ENCODE measurements at places on chromosomes 16 and 17.

GRCh38 chr17:17681744-17682292, 560 bp downstream of the RAI1 start:
- DNase-seq, result peak; percentile 69

GRCh38 chr16:54143934-54144571, 142.5 kb downstream of the IRX3 start:
- DNase-seq, result no peak

- DNase-seq, result no peak
Observed at GRCh38 chr16:29806099-29806579, at the start of gene MAZ. MAZ (plus strand) TSS chr16:29806529; CDS start chr16:29806702, 173 bp downstream.

GRCh38 chr16:81693744-81694303, 85.3 kb upstream of the PLCG2 start:
- DNase-seq, result no peak

GRCh38 chr17:30300818-30301217, 9.1 kb upstream of the BLMH start:
- DNase-seq, result no peak

GRCh38 chr17:48351911-48352332, 78.1 kb downstream of the SKAP1 start:
- peak; percentile 67 for DNase-seq

GRCh38 chr16:87687126-87687910, 78.5 kb downstream of the KLHDC4 start:
- no peak for DNase-seq

DNA sequence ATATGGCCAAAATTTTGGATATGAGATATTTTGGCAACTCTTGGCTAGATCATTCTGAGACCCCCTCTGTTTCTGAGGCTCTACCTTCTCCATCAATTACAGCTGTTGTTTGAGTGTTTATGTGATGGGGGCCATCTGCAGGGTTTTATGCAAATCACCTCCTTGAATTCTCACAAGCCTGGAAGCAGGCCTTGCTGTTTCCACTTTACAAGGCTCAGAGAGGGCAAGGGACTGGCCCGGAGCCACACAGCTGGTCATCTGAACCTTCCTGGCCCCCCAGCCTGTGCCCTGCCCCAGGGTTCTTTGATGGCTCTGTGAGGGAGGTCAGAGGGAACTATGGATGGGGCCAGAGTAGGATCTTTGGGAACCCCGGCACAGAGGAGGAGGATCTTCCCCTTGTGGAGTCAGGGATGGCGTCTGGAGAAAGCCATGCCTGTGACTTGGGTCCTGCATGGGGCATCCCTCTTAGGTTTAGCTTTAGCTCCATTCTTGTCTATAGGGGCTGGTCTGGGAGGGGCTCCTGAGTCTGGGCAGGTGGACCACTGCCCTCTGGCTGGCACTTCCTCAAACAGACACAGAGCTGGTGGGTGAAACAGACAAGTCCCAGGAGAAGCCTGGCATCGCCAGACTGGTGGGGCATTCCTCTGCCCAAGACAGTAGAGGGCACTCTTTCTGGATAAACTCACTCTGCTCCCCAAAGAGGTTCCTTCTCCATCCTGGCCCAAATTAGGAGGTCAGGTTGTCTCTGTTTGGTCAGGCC, 26.2 kb downstream of the IL21R start:
- no peak for DNase-seq

GRCh38 chr16:55372792-55373488, 48.9 kb downstream of the IRX6 start:
- no peak for DNase-seq

- no peak for DNase-seq
Observed at GRCh38 chr17:77439189-77440018, 298.6 kb downstream of the SEC14L1 start.

- DNase-seq, result no peak
Observed at GRCh38 chr16:49455991-49456745, 82.6 kb downstream of the C16orf78 start.

GRCh38 chr17:79915850-79916430, 76.7 kb upstream of the CBX4 start:
- peak; percentile 54 for DNase-seq

DNA sequence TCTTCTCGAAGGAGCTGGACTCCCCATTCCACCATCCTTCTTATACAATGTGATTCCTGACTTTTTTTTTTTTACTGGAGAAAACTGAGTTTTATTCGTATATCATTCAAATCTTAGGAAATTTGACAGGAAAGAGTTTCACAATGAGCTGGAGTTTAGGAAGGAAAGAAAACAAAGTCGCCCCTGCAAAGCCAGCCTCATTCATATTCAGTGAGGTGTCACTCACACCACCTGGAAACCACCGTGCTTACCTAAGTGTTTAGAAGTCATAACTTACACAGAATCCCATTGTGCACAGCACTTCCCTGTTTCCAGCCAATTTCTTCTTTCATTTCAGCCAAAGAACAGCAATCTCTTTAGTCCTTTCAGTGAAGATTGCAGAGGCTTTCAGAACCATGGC, 90.3 kb upstream of the CHMP6 start:
- no peak for DNase-seq

- DNase-seq, result no peak
Observed at GRCh38 chr17:16037636-16038035, 38.0 kb downstream of the TTC19 start.

DNA sequence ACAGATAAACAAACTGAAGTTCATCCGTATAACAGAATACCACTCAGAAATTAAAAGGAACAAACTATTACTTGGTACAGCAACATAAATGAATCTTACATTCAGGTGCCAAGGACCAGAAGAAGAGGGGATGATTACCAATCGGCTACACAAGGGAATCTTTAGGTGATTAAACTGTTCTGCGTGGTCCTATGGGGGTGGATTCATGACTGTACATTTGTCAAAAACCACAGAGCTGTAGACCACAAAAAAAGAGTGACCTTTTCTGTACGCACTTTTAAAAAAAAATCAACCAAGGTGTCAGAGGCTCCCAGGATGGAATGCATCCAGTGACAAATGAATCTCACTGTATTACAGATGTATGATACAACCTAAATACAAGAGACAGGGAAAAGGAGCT, 110.8 kb downstream of the CDYL2 start:
- no peak for DNase-seq

- DNase-seq, result no peak
Observed at GRCh38 chr16:79991969-79992368, 391.4 kb upstream of the MAF start.

DNA sequence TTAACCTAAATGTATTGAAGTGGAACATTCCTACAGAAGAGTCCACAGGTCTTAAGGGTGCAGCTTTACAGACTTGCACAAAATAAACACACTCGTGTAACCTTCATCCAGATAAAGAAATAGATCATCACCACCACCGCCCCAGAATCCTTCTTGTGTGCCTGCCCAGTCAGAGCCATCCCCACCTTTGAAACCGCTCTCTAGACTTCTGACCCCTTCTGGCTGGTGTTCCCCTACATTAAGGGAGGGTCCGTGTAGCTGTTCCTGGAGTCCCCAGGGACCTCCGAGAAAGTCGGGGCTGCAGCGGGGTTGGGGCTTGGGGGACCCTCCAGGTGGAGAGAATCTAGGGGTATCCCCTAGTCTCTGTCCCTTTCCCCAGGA, 9.4 kb downstream of the TBX4 start:
- no peak for DNase-seq

- DNase-seq, result no peak
Observed at GRCh38 chr17:35099908-35100307, 19.8 kb downstream of the RAD51D start.

GRCh38 chr17:78972507-78973105, 7.1 kb downstream of the LGALS3BP start:
- peak; percentile 31 for DNase-seq

GRCh38 chr16:47392081-47392480, 68.8 kb downstream of the ITFG1 start:
- peak; percentile 40 for DNase-seq

GRCh38 chr17:83077411-83077810, 2.0 kb upstream of the METRNL start:
- DNase-seq, result peak; percentile 39

- DNase-seq, result peak; percentile 82
Observed at GRCh38 chr16:23424292-23424958, 28.6 kb downstream of the COG7 start.

GRCh38 chr17:246226-246625, 64.8 kb upstream of the DOC2B start:
- no peak for DNase-seq

DNA sequence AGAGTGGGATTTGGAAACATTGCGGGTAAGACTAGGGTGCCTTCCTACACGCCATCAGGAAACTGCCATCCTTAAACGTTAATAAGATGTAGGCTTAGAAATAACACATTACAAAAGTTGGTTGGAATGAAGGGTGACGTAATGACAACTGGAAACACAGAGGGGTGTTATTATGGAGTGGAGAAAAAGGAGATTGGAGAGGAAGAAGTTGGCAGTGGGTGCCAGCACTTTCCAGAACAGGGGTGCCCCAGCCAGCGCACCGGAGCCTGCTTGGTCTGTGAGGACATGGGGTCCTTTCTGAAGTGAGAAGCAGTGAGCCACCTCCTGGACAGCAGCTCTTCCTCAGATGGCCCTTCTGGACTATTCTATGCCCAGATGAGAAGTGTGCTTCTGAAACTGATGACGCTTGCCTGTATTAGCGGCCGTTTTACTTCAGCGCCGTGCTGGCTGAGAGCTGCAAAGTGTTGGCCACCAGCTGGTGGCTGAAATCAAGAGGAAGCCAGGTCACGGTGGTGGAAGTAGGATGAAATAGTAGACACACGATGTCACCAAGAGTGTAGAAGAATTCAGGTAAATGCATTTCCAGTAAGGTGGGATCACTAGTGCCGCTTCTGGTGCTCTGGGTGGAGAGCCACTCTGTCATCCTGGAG, 244.8 kb downstream of the NTN1 start:
- no peak for DNase-seq

GRCh38 chr16:84976644-84977400, 34.5 kb downstream of the ZDHHC7 start:
- DNase-seq, result no peak

- DNase-seq, result no peak
Observed at GRCh38 chr17:2239882-2240430, 63.6 kb downstream of the SMG6 start.

DNA sequence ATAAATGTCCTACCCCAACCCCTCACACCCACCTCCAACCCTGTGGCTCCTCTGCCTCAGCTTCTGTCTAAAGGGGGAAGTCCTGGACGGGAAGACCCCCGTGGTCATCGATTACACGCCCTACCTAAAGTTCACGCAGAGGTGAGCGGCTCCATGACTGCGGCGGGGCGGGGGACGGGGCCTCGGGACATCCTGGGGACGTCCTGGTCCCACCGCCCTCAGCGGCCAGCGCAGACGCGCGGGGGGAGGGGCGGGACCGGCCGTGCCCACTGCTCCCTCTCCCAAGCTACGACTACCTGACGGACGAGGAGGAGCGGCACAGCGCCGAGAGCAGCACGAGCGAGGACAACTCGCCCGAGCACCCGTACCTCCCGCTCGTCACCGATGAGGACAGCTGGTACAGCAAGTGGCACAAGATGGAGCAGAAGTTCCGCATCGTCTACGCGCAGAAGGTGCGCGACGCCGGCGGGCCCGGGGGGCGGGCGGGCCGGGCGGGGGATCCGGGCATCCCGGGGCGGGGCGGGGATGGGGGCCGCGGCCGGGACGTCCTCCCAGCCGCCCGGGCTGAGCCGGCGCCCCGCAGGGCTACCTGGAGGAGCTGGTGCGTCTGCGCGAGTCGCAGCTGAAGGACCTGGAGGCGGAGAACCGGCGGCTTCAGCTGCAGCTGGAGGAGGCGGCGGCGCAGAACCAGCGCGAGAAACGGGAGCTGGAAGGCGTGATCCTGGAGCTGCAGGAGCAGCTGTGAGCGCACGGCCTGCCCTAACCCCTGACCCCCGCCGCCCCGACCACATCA, 6.7 kb downstream of the RUNDC3A start:
- peak; percentile 96 for DNase-seq

DNA sequence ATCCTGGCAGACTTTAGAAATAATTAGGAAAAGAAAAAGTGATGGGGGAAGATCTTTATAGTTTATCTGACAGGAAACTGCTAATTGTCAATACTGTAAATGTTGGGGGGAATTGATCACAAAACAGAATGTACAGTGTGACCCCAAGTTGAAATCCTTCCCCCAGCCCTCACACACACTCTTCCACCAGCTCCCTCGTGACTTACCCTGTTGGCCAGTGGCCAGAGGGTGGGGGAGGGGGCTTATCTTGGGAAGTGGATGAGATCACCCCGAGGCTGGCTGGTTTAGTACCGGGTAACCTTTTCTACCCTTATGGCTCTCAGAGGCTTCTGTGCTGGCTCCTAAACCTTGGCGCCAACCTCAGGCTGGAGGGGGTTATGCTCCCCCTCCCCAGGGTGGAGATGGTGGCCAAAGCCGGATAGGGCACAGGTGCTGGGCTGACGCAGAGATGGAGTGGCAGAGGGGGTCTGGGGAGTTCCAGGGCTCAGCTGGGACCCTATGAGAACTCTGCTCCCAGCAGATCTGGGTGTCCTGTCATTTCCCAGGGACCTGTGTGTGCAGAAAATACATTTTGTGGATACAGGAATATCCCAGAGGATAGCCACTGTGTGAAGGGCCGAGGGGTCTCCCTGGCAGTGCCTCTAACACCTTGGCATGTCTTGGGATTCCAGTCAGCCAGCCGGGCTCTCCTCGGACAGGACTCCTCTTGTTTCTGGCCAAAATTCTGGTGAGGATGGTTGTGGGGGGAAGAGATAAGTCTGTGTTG, 18.6 kb downstream of the CDH16 start:
- peak; percentile 87 for DNase-seq

GRCh38 chr17:73045724-73046123, 46.8 kb downstream of the SLC39A11 start:
- no peak for DNase-seq

DNA sequence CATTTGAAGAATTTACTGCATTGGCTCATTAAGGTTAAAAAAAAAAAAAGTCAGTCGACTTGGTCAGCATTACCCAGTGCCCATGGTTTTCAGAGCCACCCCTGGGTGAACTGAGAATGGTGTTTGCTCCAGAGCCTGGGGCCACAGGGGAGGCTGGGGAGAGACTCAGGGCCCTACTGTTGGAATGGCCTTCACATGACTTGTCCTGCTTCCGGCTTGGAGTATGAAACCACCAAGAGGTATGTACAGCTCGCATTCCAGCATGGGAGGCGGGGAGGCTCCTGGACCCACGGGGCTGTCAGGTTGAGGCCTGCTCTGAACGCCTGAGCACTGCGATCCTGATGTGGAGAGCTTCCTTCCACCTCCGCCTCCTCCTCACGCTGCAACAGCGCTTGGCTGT, 36.8 kb downstream of the MSI2 start:
- no peak for DNase-seq
